ENCODE measurements at places on chromosomes 3 and 15.

DNA sequence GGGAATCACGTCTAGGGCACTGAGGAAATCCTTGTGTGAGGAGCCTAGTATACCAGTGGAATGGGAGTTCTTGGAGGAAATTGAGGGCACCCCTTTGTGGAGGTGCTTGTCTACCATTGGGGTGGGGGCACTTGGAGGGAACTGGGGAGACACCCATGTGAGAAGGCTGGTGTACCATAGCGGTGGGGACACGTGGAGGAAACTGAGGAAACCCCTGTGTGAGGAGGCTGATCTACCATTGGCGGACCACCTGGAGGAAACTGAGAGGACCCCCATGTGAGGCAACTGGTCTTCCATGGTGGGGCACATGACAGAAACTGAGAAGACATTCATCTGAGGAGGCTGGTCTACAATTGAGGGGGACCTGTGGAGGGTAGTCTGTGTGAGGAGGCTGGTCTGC, 164.5 kb downstream of the FBLN2 start:
- no peak for DNase-seq

DNA sequence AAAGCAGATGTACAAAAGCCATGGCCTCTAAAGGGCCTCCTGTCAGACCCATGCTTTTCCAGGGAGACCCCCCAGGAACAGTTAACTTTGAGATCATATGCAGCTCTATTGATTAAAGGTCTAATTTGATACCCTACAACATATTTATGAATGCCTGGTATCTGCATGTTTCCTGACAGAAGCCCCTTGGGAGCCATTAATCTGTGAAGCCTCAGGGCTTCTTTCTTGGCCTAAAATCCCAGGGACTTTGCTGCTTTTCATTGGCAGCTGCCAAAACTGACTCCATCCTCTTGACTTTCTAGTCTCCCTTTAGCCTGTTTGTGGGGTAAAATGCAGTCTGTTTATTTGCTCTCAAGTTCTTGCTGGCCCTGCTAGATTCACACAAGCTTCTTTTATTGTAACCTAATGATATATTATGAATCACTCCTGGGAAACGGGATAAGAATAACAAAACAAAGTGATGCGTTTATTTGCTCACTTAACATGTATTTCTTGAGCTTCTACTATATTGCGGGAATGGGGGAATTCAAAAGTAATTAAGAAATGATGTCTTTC, 257.0 kb downstream of the LSAMP start:
- no peak for DNase-seq

DNA sequence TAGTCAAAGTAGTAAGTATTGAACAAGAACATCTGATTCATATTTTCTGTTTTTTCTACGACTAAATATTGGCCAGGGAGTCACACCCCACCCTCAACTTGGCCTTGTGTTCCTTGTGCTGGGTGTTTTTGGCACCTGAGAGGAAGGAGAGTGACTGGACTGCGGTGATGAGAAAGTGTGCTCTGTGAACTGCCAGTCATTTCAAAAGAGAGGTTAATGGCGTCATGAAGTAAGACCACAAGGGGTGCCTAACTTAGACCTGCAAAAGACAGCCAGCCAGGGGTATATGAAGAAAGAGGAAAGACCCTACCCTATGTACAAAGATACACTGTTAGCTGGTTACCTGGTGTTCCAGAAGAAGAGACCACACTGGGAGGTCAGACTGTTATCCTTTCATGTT, 58.4 kb upstream of the COL8A1 start:
- no peak for DNase-seq

DNA sequence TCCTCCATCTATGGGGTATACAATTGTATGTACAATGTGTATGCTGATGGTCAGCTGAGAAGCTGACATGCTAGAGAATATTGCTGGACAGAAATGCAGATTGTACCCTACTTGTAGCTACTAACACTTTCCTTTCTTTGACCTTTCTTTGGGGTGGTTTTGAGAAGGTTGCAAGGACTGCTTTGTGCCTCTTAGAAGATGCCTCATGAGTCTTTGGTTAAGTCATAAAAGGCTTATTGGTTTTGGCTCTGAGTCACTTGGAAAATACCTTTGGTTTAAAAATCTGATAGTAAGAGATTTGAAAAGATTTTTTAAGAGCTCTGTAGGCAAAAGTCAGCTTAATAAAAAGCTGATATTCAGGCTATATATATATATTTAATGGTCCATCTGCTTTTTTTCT, 71.5 kb downstream of the ZMAT3 start:
- DNase-seq: no peak

DNA sequence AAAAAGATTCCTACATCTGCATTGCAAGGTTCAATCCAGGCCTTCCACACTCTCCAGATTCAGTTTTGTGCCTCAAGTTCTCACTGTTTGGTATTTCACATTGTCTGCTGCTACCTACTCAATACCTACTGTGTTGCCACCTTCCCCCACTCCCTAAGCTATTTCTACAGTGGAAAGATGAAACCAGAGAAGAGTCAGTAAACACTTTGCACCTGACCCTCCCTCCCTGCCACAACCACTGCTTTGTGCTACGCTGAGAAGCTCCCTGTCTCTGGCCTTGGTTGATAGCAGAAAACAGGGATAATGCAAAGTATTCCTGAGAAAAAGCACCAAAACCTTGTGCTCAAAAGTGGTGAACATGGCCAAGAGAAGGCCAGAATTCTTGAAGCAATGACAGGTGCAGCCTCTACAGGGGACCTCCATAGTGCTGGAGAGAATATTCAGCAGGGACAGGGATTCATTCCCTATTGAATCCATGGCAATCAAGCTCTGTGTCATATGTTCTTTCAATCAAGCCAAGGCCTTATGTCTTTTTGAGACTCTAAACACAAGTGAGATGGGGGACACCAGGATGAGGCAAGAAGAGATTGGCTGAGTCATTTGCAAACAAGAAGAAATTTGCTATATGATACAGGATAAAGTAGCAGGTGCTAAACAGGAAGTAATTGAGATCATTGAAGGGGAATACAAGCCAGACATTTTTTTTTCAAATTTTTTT, 83.5 kb upstream of the LIPC start:
- no peak for DNase-seq

DNA sequence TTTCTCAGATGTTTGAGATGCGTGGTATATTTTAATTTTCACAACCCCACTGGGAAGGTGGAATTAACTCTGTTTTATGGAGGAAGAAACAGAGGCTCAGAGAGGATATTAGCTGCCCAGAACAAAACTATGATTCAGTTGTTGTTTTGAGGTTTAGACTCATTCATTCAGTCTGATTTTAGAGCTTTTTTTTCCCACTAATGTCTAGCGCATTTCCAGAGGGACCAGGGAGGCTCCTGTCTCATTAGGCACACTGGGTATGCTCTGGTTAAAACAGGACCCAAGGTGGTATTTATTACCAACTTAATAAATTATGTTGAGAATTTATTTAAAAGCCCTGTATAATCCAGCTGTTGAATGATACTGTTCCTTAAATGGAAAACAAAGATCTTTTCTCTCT, 272.0 kb upstream of the RGMA start:
- DNase-seq: no peak

- DNase-seq: peak; percentile 64
Measured at GRCh38 chr15:38128921-38129320, 123.7 kb upstream of the SPRED1 start.

GRCh38 chr15:32828507-32829186, 110.8 kb downstream of the GREM1 start:
- DNase-seq: no peak

DNA sequence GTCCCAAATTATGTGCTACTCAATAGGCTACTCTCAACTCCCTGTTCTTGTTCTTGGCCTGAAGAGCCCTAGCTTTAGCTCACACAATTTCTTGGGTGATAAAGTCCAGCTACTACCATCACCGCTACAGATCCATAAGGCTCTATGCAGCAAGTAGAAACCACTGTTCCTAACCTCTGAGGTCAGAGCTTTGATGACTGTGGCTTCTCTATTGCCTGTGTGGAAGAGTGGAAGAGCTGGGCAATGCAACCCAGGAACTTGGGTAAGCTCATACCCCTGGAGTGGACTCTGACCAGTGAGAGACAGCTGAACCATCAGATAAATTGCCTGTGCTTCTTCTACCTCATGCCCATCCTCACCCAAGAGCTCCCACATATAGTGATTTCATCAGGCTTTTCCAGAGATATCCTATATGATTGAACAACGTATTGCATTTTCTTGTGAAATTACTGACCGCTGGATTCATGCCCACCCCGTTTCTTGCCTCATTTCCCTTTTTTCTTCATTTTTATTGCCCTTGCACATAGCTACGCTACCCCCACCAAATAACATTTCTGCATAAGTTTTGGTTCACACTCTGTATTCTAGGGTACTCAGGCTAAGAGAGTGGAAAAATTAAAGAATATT, 172.3 kb upstream of the MBNL1 start:
- DNase-seq: no peak

- DNase-seq: no peak
Measured at GRCh38 chr3:94927175-94927574, 864.3 kb downstream of the NSUN3 start.
